ENCODE measurements at places on chromosomes 3 and 15.
A peak's percentile ranks its signal among the peaks of the same experiment; 100 is the strongest.

- DNase-seq: no peak
Observed at GRCh38 chr15:31062310-31062847, 39.1 kb downstream of the TRPM1 start.

DNA sequence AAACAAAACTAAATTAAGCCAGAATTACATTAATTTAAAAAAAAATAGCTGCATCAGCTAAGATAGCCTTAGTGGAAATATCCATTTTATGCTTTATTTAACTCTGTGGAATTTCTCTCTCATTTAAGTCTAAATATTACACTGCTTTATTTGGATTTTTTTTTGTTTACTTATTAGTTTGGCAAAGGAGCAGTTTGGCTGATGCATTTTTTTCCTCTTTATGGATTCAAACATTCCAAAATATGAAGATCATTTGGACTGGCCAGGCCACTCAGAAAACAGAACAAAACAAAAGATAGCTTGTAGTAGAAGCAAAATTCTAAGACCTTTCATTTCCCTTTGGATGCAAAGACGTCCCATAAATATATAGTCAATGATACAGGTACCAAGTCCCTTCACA lies 707.3 kb upstream of the UBE2E2 start:
- DNase-seq: no peak

GRCh38 chr3:115790759-115791158 lies 167.4 kb downstream of the GAP43 start:
- DNase-seq: no peak

- DNase-seq: peak; percentile 81
Observed at GRCh38 chr15:31338318-31338878, 11.8 kb downstream of the KLF13 start.

- DNase-seq: no peak
Observed at GRCh38 chr3:29267226-29267625, 13.6 kb upstream of the RBMS3 start.

All from NAMALWA (cell line).